NCI-H460 (cell line): ENCODE measurements at places on chromosomes 13 and 19. TPM values are rescaled to one million over a fixed set of nuclear protein-coding genes. Genes with fewer than 3 reads are reported as not detected.

The CEACAM1 gene
- 0.06 and 0.12 TPM in 2 replicates for total RNA-seq

The SNRPA gene
- total RNA-seq, result 185 and 211 TPM in 2 replicates

The SHANK1 gene
- 0.12 and 0.15 TPM in 2 replicates for total RNA-seq

The SYCN gene
- total RNA-seq, result not detected in 2 replicates

The KISS1R gene
- not detected in 2 replicates for total RNA-seq

The ZNF266 gene
- 8.1 and 9.1 TPM in 2 replicates for total RNA-seq

The SLC10A2 gene
- total RNA-seq, result not detected in 2 replicates

The LILRB5 gene
- not detected in 2 replicates for total RNA-seq

The OPA3 gene
- total RNA-seq, result 6.0 and 6.3 TPM in 2 replicates

The DPF1 gene
- total RNA-seq, result 1.7 and 2.2 TPM in 2 replicates

DNA sequence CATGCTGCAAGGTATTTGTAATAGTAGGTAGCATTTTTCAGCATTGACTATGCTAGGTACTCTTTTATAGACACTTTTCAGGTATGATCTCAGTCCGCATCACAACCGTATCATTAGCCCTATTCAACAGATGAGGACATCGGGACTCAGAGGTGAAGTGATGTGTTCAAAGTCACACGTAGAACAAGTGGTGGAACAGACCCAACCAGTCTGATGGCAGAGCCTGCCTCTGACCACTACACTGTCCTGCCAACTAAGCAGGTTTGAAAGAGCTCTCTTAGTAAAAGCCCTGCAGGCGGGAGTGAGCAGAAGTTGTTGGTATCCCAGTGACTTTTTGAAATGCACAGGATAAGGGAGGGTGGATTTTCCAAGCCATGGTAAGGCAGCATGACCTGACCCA lies 20.2 kb downstream of the PAF1 start:
- no peak for DNase-seq

- DNase-seq, result no peak
These were observed 5.3 kb upstream of the CSNK1G2 start for GRCh38 chr19:1935484-1936208.

- no peak for DNase-seq
These were observed 34.4 kb downstream of the PEPD start for GRCh38 chr19:33486936-33487811.

DNA sequence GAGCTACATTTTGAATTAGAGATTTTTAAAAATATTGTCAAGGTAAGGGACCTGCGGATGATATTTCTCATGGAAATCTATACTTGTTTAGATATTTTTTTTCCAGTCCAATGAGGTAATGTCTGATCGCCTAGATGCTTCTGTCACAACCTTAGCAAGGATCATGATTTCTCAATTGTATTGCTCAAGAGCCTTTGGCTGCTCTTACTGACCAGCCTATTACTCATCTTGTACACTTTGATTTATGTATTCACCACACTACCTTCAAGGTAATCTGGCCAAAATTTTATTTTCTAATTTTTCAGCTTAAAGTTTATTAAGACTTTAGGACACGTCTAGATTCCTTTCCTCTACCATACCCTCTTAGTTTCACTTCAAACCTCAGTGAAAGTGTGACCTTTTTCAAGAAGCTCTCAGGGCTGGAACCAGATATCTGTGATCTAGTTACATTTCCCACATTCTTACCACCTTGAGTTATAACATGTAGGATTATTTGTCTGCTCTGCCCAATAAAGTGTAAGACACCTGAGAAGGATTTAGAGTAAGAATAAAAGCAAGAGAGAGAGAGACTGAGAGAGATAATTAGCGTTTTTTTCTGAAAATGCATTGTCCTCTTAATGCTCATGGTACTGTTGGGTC lies 197.1 kb downstream of the ITGBL1 start:
- DNase-seq, result peak; percentile 85

DNA sequence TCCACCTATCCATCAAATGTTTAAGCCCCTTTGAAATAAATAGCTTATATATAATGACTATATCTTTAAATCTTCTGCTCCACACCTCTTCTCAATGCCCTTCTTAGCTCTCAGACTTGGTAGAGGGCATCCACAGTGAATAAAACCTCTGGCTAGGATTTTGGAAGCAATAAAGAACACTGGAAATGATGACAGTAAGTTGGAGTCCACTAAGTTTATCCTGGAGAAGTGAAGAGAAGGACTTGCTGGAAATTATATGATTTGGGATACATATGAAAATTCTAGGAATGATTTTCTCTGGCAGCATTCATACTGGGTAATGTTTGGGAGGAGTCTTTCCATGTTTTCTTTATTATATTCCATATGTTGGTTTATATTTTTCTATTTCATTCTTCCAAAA lies 133.5 kb upstream of the KL start:
- no peak for DNase-seq

- DNase-seq, result no peak
These were observed 62.8 kb upstream of the CEACAM8 start for GRCh38 chr19:42657556-42657955.

GRCh38 chr13:77833331-77833863 lies 85.2 kb downstream of the EDNRB start:
- no peak for DNase-seq

DNA sequence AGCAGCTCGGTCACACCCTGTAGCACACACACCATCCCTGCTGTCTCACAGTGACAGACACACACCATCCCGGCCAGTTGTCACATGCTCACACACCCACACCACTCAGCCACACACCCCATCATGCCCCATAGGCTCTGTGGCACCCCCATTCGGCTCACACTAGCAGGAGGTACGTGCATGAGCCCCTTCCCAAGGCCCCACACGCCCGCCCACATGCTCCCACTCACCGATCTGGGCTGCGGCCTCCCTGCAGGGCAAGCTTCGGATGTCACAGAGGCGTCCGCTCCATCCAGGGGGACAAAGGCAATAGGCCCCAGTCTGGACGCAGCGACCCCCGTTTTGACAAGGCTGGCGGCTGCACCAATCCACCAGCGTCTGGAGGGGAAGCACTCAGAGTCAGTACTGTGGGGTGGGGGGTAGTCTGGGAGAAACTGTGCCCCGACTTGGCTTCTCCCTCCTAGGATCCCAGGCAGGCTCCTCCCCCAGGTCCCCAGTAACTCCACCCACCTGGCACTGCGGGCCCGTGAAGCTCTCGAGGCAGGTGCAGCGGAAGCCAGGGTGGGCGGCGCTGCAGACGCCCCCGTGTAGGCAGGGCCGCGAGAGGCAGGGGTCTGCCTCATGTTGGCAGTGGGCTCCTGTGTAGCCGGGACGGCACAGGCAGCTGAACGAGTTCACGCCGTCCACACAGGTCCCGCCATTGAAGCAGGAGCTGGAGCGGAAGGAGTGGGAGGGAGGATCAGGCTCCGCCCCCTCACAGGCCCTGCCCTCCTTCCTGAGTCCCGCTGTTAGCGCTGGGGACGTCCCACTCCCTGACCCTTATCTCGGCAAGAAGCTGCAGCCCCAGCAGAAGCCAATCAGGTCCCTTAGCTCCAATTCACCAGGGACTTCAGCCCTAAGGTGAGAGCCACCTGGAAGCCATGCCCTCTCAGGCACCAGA lies 20.1 kb downstream of the NOTCH3 start:
- no peak for DNase-seq

DNA sequence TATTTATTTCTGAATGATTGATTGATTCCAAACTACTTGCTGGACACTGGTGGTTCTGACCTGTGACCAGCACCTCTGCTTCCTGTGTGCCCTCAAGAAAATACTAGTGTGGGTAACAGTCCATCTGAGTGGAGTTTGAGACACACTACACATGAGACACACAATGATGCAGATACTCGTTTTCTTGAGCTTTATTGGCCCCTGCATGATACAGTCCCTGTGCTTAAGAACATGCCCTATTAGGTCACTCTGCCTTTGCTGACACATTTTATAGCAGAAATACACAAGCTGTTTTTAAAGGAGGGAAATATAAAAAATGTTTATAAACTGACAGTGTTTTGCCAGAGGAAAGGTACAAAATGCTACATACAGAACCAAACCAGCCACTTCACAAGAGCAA lies 126.9 kb downstream of the STK24 start:
- DNase-seq, result no peak

DNA sequence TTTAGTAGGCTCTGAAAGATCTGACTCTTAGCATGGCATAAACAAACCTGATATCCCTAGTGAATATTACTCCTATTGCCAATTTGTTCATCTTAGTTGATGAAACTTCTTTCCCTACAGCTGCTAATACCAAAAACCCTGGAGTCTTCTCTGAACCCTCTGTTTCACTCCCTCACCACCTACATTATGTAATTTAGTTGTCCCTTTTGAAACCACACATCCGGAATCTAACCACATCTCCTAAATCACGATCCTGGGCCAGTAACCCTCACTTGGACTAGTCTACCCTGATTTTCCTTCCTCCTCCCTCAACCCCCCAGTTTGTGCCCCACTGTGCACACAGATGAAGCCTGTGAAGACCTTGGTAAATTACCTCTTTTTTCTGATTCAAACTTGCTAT lies 1.2 kb downstream of the ZNF256 start:
- DNase-seq, result no peak

GRCh38 chr19:8592231-8593009 lies 15.2 kb upstream of the MYO1F start:
- DNase-seq, result peak; percentile 26

GRCh38 chr19:21498651-21499050 lies 6.8 kb upstream of the ZNF429 start:
- no peak for DNase-seq

- DNase-seq, result no peak
These were observed 10.6 kb upstream of the CEACAM4 start for GRCh38 chr19:41637484-41637883.

GRCh38 chr19:48685583-48685982 lies 10.2 kb upstream of the FUT2 start:
- DNase-seq, result no peak

DNA sequence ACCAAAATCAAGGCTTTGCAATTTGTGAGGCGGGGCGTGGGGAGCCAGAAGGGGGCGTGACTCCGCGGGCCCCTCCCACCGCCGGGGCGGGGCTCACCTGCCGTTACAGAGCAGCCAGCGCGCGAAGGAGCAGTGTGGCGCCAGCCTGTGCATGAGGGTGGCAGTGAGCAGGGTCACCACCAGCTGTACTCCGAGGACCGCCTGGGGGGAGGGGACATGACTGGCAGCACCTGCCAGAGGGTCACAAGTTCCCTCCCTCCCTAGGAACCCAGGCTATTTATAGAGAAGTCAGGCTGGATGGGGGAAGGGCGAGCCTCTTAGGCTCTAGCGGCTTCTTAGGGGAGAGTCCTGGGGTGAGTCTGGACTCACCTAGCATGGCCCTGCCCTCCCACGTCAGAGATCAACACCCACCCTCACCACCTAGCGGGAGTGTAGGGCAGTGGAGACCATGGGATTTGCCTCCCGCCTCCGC lies 3.6 kb downstream of the TMEM161A start:
- DNase-seq, result no peak

DNA sequence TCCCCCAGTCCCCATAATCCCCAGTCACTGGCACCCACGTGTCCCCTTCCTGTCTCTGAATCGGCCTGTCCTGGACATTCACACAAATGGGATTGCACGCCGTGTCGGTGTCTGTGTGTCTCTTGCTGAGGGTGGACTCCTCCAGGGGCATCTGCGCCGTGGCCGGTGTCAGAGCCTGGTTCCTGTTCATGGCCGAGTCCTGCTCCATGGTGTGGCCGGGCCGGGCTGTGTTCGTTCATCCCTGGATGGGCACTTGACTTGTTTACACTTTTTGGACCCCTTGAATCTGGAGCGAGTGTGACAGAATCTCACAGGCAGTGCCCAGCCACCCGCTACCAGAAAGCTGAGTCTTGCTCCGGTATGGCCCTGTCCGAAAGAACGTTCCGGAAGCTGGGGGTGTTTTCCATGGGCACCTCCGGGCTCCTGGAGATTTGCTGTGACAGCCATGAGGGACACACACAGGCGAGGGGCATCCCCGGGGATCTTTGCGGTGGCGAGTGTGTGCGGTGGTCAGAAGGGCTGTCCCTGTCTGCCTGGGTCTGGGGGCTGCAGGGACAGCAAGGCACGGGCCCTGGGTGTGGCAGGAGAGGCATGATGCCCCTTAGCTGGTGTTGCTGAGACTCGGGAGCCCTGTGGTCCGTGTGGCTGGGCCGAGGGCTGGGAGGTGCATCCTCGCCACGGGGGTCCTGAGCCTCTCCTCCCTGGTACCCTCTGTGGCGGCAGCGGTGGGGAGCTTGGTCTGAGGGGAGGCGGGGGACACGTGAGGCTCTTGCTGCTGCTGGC lies 6.4 kb upstream of the MEX3D start:
- no peak for DNase-seq

DNA sequence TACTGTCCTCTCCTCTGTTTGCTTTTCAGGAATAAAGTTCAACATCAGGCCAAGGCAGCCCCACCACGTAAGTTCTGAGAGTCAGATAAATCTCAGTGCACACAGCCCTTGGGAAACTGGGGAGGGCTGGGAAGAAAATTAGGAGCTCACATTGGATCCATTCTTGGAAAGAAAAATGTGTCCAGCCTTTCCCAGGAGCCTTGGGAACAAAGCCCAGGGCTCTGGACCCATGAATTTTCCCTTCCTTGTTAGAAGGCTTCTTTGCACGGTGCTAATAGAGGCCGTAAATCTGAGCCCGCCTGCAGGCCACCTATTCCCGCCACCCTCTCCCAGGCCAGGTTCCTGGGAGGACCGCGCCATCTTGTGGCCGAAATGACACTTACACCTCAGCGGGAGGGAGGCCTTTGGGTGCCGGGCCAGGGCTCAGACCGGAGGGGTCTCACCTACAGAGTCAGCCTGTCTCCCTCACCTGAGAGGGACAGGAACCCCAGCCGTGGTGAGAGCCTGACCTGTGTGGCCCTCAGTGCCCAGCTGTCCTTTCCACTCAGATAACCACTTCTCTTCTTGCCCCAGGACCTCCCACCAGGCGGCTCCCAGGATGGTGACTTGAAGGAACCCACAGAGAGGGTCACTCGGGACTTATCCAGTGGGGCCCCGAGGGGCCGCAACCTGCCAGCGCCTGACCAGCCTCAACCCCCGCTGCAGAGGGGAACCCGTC lies 25.1 kb upstream of the KCTD15 start:
- peak; percentile 54 for DNase-seq

DNA sequence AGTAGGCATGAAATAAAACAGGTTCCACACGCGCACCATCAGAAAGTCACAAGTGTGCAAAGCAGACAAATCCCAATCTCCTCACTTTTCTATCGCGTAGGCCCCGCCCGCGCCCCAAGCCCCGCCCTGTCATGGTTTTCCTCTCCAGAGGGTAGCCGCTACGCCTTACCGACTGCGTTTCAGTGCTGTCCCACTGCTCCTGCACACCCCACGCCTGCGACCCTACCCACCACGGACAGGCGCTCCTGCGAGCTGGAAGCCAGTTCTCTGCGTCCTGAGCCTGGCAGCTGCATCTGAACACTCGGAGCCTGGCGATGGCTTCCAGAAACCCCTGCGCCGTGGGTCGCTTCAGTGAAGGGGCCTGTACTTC lies 379 bp upstream of the ZNF470 start:
- peak; percentile 8 for DNase-seq

DNA sequence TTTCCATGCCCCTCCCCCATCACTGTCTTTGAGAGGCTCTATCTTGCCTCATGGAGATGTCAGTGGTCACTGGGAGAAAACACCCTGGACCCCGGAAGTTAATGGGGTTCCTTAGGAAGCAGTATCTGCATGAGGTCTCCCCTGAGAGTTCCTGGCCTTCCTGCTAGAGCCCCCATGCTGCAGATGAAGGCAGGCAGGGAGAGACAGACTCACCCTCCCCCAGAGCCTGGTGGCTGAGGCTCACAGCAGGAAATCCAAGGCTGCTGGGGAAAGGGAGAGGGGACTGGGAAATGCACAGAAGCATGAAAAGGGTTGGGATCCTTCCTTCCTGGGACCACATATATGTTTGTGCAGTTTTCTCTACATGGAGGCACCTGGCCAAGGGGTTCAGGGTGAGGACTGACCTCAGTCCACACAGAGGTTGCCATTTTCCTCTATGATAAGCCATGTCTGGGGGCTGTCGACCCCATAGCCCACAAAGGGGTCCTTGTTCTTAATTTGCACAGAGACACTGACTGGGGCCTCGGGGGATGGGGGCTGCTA lies 95.4 kb downstream of the RNASEH2B start:
- no peak for DNase-seq
